ELF-1 (cell line): ENCODE measurements at places on chromosomes 7 and 10.

DNA sequence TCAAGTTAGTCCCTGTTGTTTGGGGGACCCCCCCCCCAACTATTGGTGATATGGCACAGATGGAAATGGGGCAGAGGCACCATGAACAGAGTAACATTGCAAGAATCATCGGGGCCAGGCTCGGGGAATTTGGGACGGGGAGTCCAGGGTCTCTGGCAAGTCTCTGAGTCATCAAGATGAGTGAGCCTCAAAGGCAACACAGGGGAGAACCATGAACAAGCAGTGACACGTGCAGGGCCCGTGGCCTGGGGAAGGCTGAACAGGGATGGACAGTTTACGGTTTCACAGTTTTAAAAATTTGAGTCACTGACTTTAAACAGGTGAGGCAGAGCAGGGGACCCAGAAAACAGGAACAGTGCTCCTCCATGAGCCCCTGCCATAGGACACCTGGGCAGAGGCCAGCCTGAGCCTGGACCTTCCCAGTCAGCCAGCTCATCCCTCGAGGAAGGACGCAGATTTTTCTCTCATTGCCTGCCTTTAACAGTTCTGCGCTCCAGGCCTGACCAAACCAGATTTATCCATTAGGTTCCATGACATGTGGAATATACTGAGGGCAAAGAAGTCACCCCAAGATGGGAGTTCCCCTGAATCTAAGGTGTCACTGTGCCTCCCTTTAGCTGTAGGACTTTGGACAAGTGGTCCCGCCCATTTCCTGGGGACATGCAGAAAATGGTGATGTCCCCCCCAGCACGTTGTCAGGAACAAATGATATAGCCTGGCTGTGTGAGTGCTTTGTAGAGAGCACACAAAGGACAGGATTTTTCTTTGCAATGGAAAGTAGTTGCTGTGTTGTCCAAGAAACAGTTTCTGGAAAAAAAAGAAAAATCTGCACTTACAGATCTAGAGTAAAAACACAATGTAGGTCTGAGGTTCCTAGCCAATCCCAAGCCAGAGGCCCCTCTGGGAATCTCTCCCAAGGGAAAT, 23.8 kb downstream of the CHST15 start:
- no peak for DNase-seq

GRCh38 chr10:132173185-132173584, 13.6 kb upstream of the DPYSL4 start:
- DNase-seq = no peak

GRCh38 chr7:139232904-139233303, 1.9 kb downstream of the UBN2 start:
- no peak for DNase-seq

GRCh38 chr7:115229401-115230105, 307.7 kb downstream of the MDFIC start:
- DNase-seq = no peak

DNA sequence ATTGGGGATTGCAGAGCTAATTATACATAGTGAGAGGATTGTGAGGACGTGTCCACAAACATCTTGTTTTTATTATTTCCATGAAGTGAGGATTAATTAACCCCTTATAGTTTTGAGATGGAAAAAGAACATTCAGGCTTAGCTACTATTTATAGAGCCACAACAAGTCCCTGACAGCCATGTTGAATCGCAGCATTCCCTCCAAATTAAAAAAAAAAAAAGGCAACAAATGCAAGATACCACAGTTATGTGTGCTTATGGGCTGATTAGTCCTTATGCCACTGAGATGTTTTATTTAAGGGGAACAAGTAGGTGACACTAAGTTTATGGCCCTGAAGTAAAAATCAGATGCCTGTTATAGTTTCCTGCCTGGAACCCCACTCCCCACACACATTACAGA, 350.3 kb downstream of the GPAM start:
- DNase-seq = no peak
